ENCODE measurements at places on chromosomes 13 and 19.

GRCh38 chr19:49999371-50000010, 25.7 kb downstream of the VRK3 start:
- no peak for DNase-seq

- DNase-seq, result no peak
Observed at GRCh38 chr13:26024558-26024957, 27.3 kb downstream of the SHISA2 start.

- DNase-seq, result peak; percentile 46
Observed at GRCh38 chr13:73984949-73985691, 149.1 kb downstream of the KLF12 start.

DNA sequence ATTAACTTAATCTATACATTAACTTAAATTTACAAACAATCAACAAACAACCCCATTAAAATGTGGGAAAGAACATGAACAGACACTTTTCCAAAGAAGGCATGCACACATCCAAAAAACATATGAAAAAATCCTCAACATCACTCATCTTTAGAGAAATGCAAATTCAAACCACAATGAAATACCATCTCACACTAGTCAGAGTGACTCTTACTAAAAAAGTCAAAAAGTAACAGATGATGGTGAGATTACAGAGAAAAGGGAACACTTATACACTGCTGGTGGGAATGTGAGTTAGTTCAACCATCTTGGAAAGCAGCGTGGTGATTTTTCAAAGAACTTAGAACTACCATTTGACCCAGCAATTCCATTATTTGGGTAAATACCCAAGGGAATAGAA, 759.2 kb upstream of the SLITRK1 start:
- DNase-seq, result no peak

DNA sequence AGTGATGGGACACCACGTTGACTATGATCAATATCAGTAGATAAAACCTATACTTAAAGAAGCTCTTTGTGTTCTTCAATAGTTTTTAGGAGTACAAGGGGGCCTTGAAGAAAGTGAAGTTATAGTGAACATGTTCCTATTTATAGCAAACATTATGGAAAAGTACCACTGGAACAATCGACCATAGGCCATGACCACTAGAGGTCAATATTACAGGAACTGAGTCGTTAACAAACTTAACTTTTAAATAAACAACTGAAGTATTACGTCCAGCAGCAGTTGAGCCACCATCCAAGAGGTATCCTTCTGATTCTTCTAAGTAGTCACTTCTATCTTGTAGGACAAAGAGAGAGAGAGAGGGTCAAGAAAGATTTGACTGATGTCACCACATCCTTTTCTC, 391.0 kb upstream of the SLITRK5 start:
- DNase-seq, result no peak

GRCh38 chr13:103810026-103810425, 743.8 kb upstream of the SLC10A2 start:
- no peak for DNase-seq

DNA sequence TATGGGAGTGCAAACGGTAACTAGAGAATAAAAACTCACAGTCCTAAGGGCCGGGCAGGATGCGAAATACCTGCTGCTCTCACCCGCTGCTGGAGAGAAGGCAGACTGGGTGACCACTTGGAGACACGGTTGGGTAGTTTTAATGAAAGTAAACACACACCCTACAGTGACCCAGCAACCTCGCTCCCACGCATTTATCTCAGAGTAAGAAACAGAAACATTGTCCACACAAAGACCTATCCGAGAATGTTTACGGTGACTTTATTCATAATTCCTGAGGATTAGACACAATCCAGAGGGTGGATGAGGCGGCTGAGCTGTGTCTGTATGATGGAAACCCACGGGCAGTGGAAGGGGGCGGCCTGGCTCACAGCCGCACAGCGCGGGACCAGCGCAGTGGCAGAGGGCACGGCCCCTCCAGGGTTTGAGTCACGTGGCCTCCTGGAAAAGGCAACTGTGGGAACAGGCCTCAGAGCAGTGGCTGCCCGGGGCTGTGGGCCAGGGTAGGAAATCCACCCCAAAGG, 73.5 kb upstream of the C13orf46 start:
- no peak for DNase-seq

DNA sequence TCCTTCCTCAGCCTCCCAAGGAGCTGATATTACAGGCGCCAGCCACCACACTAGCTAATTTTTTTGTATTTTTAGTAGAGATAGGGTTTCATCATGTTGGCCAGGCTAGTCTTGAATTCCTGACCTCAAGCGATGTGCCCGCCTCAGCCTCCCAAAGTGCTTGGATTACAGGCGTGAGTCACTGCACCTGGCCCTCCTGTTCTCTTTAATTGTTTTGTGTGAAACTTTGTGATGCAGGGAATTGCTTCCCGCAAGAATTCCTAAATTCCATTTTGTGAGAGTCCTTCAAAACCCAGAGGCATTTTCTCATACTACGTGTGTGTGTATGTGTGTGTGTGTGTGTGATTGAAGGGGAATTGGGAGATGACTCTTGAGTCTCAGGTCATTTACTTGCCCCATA, 65.0 kb upstream of the ZNF835 start:
- no peak for DNase-seq

DNA sequence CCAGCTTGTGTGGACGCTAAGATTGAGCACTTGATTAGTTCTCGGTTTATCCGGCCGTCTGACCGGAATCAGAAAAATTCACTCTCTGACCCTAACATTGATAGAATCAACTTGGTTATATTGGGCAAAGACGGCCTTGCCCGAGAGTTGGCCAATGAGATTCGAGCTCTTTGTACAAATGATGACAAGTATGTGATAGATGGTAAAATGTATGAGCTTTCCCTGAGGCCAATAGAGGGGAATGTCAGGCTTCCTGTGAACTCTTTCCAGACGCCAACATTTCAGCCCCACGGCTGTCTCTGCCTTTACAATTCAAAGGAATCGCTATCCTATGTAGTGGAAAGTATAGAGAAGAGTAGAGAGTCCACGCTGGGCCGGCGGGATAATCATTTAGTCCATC, 59.6 kb downstream of the ARHGAP35 start:
- DNase-seq, result no peak

- no peak for DNase-seq
Observed at GRCh38 chr13:99756281-99756680, 215.3 kb downstream of the ZIC5 start.

- DNase-seq, result no peak
Observed at GRCh38 chr19:53823380-53824120, 564 bp downstream of the NLRP12 start.

GRCh38 chr13:72864142-72865011, 82.4 kb downstream of the PIBF1 start:
- DNase-seq, result no peak

- no peak for DNase-seq
Observed at GRCh38 chr19:17553256-17553655, 2.2 kb upstream of the COLGALT1 start.

GRCh38 chr13:26760832-26761582, 421 bp upstream of the GPR12 start:
- no peak for DNase-seq

GRCh38 chr19:45668342-45668871, 386 bp downstream of the GIPR start:
- DNase-seq, result no peak

DNA sequence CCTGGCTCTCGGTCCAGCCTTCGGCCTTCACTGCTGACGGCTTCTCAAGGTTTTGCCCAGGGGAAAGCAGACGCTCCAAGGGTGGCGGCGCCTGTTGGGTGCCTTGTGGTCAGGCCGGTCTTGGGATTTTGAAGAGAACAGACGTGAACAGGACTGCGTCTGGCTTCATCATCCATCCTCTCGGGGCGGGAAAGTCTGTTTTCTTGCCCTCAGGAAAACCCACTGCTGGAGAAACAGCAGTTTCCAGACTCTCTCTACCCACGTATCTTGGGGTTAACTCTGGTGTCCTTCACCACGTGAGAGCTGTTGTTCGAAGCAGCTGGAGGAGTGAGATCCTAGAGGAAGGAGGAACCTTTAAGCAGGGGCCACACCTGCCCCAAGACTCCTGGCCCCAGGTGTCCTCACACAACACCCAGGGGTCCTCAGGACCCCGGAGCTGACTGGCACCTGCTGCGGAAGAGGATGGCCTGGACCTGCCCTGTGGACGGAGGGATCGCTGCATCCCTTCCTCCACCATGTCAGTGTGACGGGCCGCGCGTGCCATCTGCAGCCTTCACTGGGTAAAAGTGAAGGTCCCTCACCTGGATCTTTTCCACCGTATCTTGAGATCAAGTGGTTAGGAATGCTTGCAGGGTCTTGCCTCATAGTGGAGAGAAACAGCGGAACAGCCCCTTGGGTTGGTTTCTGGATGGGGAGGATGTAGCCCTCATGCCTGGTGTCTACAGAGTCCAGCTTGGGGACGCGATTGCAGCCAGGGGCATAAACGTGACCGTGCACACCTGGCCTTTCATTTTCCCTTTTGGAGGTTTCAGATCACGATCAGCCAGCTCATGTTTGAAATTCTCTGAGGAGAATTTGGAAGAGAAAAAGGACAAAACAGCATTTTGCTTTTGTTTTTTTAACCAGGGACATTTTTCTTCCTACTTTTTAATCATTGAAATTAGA, 69.5 kb upstream of the MCF2L start:
- DNase-seq, result no peak

GRCh38 chr13:59665732-59666131, 498.0 kb downstream of the DIAPH3 start:
- no peak for DNase-seq

- no peak for DNase-seq
Observed at GRCh38 chr13:32474999-32475792, 47.3 kb upstream of the N4BP2L1 start.

DNA sequence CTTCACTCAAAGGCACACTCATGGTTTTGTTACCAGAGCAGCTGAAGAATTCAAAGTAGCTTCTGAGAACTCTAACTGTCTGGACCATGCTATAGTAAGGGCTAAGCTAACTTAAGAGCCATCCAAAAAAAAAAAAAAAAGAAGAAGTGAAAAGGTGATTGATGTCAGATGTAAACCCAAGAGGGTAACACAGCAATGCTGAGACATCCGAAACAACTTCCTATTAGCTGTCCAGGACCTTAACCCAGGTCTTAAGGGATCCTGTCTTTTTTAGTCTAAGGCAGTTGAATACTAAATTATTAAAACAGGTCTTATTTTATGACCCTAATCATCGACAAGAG, 11.2 kb upstream of the RAB20 start:
- DNase-seq, result no peak

DNA sequence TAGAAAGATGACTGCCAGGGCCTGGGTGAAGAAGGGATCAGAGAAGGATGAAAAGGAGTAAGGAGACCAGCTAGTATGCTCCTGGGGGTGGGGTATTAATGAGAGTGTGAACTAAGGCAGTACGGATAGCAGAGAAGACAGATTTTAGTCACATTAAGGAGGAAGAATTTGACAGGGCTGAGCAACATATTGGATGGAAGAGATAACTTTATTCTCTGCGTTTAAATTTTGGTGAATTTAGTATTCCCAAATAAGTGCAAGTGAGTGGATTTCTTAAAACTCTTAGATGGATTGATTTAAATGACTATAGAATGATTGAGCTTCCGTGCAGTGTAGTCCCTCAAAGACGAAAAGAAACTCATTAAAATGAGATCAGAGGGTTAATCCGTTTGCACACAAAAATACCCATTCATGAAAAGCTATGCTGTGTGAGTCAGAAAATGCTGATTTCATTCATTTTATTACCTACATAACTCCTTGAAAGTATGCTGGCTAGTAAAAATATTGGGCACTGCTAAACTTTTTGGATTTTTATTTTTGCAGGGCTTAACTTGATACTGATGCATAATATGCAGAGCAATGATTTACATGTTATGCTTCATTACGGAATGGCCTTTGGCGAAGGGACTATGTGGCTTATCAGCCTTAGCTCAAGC, 54.1 kb downstream of the WDFY2 start:
- DNase-seq, result no peak

DNA sequence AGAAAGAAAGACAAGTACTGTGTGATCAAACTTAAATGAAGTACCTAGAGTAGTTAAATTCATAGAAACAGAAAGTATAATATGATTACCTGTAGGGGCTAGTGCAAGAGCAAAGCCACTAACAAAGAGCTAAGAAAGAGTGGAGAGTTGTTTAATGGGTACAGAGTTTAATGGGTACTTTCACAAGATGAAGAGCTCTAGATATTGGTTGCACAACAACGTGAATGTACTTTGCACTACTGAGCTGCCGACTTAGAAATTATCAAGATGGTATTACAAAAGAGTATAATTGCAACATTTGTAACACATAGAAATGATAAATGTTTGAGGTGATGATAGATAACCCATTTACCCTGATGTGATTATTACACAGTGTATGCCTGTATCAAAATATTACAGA, 140.3 kb upstream of the GPC6 start:
- no peak for DNase-seq
